A549 treated with Mapracorat at 1 μM for 4 hours (cell line): ENCODE measurements at places on chromosomes 4 and X. TPM values are rescaled to one million over a fixed set of nuclear protein-coding genes. Genes with fewer than 3 reads are reported as not detected.

The DCAF4L1 gene
- total RNA-seq: 0.12 to 0.19 TPM (median 0.15 TPM) in 5 replicates

The NLRP2B gene
- total RNA-seq: not detected in 5 replicates

The NEIL3 gene
- 7.7 to 10.5 TPM (median 8.7 TPM) in 5 replicates for total RNA-seq

The BCOR gene
- total RNA-seq: 23.3 to 32.0 TPM (median 25.3 TPM) in 5 replicates

The FGF5 gene
- total RNA-seq: 0.07 to 1.3 TPM (median 0.75 TPM) in 5 replicates

The CD99 gene
- 298 to 311 TPM (median 304 TPM) in 5 replicates for total RNA-seq

The RAB40A gene
- 0.13 to 0.14 TPM in 2 of 5 replicates, not detected in the others for total RNA-seq

The ARHGAP4 gene
- total RNA-seq: 0.91 to 2.2 TPM (median 1.9 TPM) in 5 replicates

The SERTM2 gene
- total RNA-seq: not detected in 5 replicates

The TEX13C gene
- not detected in 5 replicates for total RNA-seq

The FATE1 gene
- not detected in 5 replicates for total RNA-seq

The INPP4B gene
- total RNA-seq: 3.5 to 5.6 TPM (median 4.9 TPM) in 5 replicates

The TFE3 gene
- 41.8 to 52.7 TPM (median 51.5 TPM) in 5 replicates for total RNA-seq

The TBCK gene
- 2.0 to 2.9 TPM (median 2.7 TPM) in 5 replicates for total RNA-seq

The SLC10A7 gene
- total RNA-seq: 1.8 to 2.8 TPM (median 2.1 TPM) in 5 replicates

The PPP4R3C gene
- total RNA-seq: not detected in 5 replicates

The SPANXC gene
- 1.3 TPM in 1 of 5 replicates, not detected in the others for total RNA-seq

The SFRP2 gene
- not detected in 5 replicates for total RNA-seq

The NOA1 gene
- 13.9 to 16.8 TPM (median 16.5 TPM) in 5 replicates for total RNA-seq

The CT47B1 gene
- total RNA-seq: not detected in 5 replicates

The BANK1 gene
- 0.63 to 1.8 TPM (median 0.93 TPM) in 5 replicates for total RNA-seq

The TCEAL5 gene
- not detected in 5 replicates for total RNA-seq

The SYP gene
- total RNA-seq: 2.1 to 2.8 TPM (median 2.4 TPM) in 5 replicates

The GPR119 gene
- not detected in 5 replicates for total RNA-seq

The FAM53A gene
- total RNA-seq: 0.56 to 1.6 TPM (median 0.79 TPM) in 5 replicates

The CTAG1A gene
- total RNA-seq: not detected in 5 replicates
